ENCODE measurements at places on chromosomes 3 and 15.

DNA sequence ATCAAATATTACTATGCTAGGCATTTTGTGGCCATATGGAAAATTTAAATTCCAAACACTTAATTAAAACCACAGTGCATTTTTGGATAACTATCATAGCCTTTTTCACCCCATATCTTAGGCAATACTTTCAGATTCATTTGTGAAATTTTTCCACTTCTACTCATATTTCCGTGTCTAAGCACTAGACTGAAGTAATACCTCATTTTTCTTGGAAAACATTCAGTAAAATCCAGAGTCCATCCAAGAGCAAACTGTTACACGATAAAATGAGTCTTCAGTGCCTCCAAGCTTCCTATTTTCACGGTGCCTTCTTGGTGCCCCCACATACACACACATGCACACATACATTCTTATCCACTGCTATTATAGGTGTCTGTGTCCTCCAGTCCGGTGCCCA is 845.9 kb downstream of the TBL1XR1 start:
- DNase-seq = no peak

- no peak for DNase-seq
Observed at GRCh38 chr3:118785415-118785814, 249.2 kb downstream of the IGSF11 start.

DNA sequence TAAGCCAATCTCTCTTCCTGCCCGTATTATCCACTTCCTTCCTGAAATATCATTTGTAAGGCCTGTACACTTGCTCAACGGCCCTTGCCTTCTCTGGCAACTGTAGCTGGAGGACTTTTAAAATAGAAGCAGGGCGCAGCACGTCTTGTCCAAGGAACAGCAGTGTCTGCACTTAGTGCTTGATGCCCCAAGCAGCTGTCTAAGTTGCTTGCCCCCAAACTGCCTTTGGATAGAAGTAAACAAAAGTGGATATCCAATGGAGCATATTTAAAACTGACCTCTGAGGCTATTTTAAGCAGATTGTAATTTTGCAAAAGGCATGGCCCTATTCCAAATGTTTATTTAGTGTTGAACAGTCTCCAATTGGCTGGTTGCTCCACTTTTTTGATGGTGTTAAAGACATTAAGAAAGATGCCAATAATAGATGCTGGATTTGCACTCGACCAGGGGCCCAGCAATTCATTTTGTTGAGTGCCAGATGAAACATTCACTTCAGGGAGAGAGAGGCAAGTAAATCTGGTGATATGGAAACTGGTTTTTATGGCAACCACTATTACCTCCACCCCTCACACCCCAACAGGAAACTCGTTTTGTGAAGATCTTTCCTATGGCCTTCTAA is 526.8 kb upstream of the TBL1XR1 start:
- DNase-seq = no peak

- no peak for DNase-seq
Observed at GRCh38 chr15:41424809-41425208, 7.9 kb downstream of the RTF1 start.

- no peak for DNase-seq
Observed at GRCh38 chr3:181622365-181622764, 89.4 kb upstream of the SOX2 start.

DNA sequence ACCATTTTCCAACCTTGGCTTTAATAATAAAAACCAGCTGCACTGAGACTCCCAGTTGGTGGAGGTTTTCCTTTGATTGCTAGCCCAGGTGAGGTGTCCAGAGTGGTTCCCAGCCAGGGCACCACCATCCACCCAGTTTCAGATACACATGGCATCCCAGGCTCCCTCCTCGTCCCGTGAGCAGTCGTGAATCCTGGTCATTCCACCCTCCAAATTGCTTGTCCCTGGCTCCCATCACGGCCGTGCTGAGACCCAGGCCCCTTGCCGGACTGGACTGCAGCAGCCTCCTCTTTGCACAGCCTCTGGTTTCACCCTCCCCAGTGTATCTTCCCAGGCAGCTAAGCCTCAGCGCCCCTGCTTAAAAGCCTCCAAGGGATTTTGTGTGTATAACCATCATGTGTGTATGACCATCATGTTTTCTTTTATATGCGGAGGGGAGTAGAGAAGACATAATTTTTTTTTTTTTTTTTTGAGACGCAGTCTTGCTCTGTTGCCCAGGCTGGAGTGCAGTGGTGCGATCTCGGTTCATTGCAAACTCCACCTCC is 106.3 kb downstream of the ETFA start:
- DNase-seq = no peak

All from T-helper 9 cell (primary cell).